D341Med (cell line): ENCODE measurements at places on chromosomes 7 and 10.
A peak's percentile ranks its signal among the peaks of the same experiment; 100 is the strongest.

DNA sequence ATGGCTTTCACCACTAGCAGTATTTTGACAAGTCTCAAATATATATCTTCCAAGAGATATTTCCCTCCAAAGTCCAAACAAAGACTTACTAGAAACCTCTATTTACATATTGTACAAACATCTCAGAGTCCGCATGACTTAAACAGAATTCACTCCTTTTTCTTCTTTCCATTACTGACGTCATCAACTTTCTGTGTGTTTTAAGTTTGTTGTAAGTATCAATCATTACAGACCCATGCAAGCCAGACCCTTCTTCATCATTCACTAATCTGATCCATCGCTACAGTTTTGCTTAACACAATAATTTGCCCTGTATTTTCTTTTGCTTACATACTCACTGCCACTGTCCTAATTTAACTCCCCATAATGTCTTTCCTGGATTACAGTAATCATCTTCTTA, 51.9 kb downstream of the SEMA3A start:
- DNase-seq, result no peak

DNA sequence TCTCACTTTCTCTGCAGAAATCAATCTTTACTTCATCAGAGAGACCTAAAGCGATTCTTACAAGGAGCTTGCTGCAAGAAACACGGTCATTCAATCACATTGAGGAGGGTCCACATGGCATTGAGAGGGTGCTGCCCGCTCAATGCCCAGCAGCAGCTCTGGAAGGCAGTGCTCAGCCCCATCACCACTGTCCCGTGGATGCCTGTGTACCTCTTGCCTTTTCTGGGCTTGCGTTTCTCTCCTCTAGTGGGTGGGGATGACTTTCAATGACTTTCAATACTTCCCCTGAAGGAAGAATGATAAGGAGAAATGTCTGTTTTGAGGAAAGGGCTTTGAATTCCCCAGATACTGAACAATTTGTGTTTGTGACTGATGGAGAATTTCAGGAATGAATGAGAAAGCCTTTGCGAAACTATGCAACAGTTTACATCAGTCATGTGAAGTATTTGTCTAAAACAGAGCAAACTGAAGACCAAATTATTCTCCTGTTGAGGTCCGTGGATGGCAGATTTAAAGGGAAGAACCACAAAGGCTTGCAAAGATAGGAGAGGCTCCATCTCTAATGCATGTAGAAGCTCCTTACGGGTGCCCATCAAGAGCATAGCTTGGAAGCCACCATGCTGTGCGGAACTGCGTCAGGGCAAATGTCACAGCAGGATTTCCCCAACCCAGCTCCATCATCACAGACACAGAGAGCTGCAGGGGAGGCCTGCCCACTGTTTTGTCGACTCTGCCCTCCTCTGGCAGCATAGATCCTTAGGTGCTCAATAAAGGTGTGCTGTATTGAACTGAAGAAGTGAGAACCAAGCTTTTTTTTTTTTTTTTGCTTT, 6.6 kb upstream of the ZNF22 start:
- DNase-seq, result no peak

DNA sequence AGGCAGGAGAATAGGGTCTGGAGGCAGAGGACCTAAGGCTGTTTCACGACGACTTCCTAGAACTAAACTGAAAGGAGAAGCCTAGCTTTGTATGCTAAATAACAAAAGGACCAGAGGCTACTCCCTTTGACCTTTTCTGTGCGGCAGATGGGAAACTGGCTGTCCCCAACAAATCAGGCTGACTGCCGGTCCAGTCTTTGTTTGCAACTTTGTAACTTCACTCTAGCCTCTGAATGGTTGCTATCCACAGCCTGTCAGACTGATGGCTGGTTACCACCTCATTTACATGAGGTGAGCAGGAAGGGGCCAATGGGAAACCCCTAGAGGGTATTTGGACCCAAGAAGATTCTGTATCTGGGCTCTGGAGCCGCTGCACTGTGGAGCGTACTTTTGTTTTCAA, 132.6 kb upstream of the SHH start:
- no peak for DNase-seq

DNA sequence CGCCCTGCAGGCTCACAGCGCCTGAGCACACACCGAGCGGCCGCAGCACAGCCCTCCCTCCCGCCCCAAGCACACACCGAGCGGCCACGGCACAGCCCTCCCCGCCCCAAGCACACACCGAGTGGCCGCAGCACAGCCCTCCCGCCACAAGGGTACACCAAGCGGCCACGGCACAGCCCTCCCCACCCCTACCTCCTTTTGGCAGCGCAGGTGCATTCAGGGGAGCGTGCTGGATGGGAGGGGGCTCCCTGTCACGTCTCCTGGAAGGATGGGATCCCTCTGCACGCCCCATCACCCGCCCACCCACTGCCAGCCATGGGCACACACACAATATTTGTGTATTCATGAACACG, 482.6 kb downstream of the DNAJB6 start:
- no peak for DNase-seq

DNA sequence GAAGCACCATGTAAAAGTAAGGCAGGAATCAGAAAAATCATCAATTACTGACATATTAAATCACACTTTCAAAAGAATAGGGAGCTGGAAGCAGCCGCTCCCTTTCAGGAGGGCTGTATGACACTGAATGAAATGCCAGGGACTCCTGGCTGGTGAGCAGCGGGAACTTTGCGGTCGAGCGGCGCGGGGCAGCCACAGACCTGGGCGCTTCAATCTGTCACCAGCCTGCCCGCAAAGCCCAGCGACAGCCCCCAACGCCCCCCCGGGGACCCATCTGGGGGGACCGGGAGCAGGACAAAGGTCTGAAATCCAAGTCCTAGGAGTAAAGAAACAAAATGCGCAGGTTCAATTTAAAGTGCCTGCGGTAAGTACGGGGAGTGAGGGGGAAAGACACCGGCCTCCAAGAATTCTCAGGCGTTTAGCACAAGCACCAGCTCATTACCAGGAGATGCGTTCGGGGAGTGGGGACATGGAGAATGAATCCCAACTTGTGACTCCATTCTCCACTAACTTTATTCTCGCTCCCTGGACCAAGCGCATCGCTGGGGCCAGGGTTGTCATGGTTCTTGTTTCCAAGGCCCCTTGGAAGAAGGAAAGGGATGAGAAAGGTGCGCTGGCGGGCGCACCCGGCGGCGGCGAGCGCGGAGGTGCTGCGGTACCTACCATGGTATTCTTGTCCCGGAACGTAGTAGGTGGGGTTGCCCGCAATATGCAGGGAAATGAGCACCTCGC, 824 bp downstream of the RELN start:
- DNase-seq, result peak; percentile 46

GRCh38 chr7:5322621-5323410, 40.1 kb downstream of the SLC29A4 start:
- peak; percentile 15 for DNase-seq

DNA sequence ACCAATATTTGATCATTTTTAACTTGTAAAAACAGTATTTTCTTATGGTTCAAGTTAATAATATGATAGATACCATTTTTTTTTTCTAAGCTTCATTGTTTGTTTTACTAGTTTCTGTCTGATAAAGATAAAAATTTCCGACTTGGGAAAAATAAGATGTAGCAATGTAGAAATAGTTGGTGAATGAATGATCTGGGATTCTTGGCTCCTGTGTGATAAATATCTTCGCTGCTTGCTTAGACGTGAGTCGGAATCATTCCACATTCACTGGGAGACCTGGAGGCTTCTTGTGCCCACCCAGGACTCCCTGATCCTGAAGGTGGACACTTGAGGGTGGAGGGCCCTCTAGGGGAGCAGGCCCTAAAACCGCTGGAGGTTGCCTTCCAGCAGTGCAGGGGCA, 47.9 kb downstream of the EXOC4 start:
- no peak for DNase-seq

DNA sequence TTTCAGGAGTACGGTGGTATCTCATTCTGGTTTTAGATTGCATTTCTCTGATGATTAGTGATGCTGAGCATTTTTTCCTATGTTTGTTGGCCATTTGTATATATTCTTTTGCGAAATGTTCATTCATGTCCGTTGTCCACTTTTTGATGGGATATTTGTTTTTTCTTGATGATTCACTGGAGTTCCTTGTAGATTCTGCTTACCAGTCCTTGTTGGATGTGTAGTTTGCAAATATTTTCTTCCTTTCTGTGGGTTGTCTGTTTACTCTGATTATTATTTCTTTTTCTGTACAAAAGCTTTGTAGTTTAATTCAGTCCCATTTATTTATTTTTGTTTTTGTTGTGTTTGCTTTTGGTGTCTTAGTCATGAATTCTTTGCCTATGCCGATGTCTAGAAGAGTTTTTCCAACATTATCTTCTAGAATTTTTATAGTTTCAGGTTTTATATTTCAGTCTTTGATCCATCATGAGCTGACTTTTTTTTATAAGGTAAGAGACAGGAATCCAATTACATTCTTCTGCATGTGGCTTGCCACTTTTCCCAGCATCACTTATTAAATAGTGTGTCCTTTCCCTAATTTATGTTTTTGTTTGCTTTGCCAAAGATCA, 320.5 kb downstream of the MAGI2 start:
- no peak for DNase-seq

DNA sequence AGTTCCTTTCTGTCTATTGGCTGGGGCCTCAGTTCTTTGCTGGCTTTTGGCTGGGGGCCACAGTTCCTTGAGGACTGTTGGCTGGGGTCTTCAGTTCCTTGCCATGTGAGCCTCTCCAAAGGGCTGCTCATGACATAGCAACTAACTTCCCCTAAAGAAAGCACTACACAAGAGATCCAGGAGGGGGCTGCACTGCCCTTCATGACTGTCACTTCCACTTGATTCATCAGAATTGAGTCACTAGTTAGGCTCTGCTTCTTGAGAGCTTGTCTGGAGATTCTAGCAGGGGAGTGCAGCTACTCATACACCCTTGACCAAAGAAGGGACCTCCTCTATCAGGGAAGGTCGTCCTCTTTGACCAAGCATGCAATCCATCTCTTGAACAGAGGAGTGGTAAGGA, 38.0 kb upstream of the MKX start:
- DNase-seq, result peak; percentile 43
